Activated CD4-positive, CD25-positive, alpha-beta regulatory T cell (primary cell): ENCODE measurements at places on chromosomes 3 and 15.

- DNase-seq, result no peak
These were observed 294.9 kb upstream of the SGO1 start for GRCh38 chr3:20480786-20481365.

DNA sequence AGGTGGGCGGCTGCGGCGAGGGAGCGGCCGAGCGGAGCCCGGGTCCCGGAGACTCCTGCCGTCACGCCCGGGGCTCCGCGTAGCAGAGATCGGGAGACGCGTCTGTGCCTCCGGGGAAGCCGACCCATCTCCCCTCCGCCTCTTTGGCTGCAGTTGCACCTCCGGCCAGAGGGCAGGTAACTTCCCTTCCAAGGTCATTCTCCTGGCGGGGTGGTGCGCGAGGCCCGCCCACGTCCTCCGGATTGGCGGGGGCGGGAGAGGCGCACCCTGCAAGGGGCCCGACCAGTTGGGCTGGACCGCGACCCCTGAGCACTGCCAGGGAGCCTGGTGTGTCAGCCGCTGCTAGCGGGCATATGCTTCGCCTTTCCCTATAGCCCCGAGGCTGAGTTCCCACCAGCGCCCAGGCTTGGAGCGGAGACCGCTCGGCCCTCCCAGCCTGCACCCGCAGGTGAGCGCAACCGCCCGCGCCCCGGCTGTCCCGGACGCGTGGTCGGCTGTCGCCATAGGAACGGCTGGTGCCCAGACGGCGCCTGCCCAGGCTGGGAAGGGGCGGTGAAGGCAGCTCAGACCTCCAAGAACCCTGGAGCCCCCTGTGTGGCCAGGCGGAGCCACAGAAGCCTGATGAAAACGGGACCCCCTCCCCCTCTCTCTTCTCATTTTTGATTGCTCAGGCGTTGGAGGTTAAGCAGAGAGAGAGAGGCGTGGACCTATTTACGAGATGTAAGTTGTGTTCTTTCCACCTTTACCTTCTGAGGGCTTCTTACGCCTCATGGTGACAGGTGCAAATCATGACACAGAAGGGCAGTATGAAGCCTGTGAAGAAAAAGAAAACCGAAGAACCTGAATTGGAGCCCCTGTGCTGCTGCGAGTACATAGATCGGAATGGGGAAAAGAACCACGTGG lies 453 bp downstream of the ZDHHC23 start:
- DNase-seq, result peak; percentile 6

GRCh38 chr3:159534496-159534895 lies 454.1 kb upstream of the IL12A start:
- no peak for DNase-seq

GRCh38 chr3:13192471-13193213 lies 119.4 kb upstream of the IQSEC1 start:
- no peak for DNase-seq

- no peak for DNase-seq
These were observed 134.2 kb upstream of the ALCAM start for GRCh38 chr3:105232553-105232952.

- DNase-seq, result no peak
These were observed 39.5 kb downstream of the TCF12 start for GRCh38 chr15:56957812-56958406.

DNA sequence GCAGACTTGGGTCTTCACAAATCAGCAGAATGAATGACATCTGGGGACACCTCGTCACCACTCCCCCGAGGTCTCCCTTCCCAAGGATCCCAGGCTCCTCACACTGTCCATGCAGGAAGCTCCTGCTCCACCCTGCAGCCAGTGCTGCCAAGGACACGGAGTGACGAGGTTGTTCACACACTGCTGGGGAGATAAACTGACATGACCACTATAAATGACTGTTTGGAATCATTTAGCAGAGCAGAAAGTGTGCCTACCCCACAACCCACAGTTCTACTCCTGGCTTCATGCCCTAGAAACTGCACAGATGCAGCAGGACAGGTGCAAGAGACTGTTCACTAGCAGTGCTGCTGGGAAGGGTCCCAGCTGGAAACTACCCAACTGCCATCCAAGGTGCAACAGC lies 19.7 kb upstream of the PRSS50 start:
- DNase-seq, result no peak

DNA sequence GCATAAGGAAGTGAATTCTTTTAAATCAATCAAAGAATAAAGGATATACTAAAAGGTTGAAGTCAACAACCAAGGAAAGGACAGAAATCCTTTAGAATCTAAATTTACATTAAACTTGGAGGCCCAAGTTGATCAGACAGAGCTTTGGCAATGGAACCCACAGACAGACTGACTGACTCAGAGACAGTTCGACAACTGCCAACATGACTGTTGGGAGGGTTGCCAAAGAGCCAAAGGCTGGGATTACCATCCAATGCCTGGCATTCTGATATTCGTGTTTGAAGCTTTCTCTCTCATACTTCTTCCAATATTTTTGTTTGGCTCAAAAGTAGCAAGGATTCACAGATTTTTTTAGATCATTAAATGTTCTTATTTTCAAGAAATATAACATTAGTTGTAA lies 406.1 kb downstream of the PLCL2 start:
- DNase-seq, result no peak

- DNase-seq, result no peak
These were observed 146.7 kb downstream of the NR2E3 start for GRCh38 chr15:71957026-71957425.

DNA sequence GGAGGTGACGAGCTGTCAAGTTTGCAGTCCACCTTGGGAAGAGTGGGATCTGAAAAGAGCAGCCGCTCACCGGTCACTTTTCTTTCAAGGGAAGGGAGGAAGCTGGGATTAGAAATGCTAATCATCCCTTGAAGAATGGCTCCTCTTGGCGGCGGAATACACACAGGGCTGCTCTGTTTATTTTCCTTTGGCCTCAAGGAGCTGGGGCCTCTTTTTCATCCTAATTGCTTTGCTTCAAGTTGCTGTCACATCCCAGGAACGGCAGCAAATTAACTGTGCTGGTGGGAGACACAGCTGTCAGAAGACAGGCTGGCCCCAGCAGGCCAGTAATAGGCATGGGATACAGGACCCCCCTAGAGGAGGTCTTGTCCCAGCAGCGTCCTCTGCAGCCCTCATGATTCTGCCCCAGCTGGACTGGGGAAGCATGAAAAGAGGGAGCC lies 6.7 kb downstream of the KBTBD13 start:
- DNase-seq, result no peak

- DNase-seq, result no peak
These were observed 40.6 kb upstream of the SEC22A start for GRCh38 chr3:123161167-123161566.

DNA sequence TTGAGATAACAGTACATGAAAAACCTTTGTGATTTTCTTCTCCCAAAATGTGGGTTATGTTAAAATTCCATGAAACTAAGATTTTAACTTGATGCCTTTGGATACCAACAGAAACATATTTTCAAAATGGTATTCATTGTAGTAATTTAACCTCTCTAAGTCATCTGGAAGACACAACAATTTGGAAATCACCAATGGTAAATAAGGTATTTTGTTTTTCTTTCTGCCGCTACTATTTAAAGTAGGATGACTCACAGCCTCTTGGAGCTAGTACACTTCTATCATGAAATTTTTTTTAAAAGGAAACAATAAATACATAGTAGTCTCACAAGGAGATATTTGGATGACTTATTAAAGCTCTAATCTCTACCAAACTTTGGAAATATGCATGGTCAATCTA lies 291.6 kb upstream of the VEPH1 start:
- no peak for DNase-seq

GRCh38 chr15:69780981-69781380 lies 316.7 kb downstream of the TLE3 start:
- no peak for DNase-seq

- no peak for DNase-seq
These were observed 5.9 kb upstream of the FAM3D start for GRCh38 chr3:58672451-58672850.

- no peak for DNase-seq
These were observed 64.8 kb upstream of the CLSTN2 start for GRCh38 chr3:139870000-139870675.

- DNase-seq, result no peak
These were observed 30.2 kb downstream of the KCNAB1 start for GRCh38 chr3:156150434-156151066.

- peak; percentile 48 for DNase-seq
These were observed at the start of gene YEATS2 for GRCh38 chr3:183697610-183698317. TSS of gene YEATS2 (plus strand) at chr3:183697797. CDS start at chr3:183715163, 17,366 bp downstream.

- DNase-seq, result no peak
These were observed 12.6 kb upstream of the PLCL2 start for GRCh38 chr3:16871915-16872842.

DNA sequence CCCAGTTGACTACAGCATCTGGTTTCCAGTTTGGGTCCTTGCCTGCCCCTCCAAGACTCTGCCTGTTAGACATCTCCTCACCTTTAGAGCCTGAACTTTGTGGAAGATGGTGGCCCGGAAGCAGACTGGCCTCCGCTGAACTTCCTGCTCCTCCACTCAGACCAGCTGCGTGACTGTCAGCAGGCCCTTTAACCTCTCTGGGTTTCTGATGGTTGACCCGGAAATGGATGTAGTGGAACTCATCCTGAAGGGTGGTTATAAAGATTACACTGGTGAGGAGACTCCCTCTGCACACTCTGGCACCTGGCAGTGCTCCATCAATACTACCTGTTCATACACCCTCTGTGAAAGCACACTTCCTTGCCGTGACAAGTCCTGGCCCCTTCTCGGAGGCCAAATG lies 151.9 kb upstream of the TLE3 start:
- DNase-seq, result no peak

DNA sequence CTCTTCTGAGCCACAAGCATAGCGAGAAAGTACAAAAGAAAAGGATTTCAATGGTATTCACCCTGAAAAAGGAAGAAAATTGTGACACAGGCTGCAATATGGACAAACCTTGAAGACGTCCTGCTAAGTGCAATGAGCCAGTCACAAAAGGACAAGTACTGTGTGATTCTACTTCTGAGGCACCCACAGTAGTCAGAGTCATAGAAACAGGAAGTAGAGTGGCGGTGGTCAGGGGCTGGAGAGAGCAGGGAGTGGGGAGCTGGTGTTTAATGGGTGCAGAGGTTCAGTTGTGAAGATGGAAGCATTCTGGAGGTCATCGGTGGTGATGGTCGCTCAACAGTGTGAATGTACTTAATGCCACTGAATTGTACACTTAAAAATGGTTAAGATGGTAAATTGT lies 180.5 kb downstream of the APBA2 start:
- DNase-seq, result no peak

DNA sequence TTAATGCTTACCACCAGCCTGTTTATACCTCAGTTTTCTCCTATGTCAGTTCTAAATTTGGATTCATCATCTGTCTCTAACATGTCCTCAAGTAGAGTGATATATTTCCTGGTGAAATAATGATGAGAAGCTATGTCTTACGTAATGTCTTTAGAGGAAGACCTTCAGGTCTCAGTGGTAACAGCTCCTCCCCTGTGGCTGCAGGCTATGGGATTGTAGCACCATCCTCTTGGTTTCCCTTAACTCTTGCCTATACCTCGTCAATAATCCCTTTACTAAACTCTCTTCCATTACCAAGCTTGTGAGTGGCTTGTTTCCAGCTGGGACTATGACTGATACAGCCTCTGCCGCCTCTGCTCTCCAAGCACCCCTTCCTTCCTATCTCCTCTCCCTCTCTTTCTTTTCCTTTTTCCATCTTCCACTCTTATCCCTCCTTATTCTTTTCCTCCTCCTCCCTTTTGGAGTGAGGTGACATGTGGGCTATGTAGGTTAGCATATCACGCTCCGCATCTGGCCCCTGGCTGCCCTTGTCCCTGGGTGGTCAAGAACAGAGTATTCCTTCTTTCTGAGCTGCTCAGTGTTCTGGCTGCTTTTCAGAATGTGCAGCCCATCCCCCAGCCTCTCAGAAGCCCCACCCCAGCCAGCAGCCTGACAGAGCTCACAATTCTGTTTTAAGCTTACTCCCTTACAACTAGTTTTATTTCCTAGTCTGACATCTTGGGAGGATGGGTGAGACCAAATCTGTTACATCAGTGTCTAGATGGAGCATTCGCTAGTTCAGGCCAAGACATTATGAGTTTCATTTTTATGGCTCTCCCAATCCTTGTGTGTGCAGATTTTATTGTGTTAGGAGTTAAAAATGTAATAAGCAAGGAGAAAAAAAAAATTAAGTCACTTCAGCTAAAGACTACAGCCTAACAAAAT lies 75.0 kb upstream of the RNU6-1 start:
- DNase-seq, result no peak

- DNase-seq, result no peak
These were observed 541.0 kb upstream of the NAALADL2 start for GRCh38 chr3:174318181-174318580.

- no peak for DNase-seq
These were observed 221.7 kb upstream of the TLE3 start for GRCh38 chr15:70319466-70319865.

DNA sequence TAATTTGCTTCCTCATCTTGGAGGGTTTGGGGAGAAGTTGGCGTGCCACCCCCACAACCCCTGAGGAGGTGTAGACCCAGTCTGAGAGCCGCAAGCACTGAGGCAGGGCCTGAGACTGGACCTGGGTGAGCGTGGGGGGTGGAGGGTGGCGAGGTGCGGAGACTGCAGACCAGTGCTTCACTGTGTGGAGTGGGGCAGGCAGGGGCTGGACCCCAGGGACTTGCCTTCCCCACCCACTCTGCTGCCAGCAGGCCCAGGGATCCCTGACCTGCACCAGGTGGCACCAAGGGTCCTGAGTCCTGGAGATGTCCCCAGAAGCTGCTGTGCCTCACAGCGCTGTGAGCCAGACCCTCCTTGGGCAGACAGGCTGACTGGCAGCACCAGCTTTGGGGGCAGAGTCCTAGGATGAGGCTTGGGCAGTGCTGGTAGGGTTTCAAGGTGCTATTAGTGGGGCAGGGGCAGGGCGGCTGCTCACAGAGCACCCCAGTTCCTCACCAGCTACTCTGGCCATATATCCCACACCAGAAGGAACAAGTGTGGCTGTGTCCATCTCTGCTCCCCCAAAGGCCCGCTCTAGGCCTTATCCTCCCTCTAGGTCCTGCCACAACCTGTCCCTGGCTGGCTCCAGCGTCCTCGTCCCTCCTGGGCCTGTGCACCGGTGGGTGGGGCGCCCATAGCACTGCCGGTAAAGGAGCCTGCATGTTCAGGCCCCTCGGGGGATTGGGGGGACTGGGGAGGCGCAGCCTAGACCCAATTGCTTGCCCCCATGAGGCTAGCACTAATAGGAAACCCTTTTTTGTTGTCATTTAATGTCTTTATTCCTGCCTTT lies 11.8 kb downstream of the ZBTB47 start:
- no peak for DNase-seq

- no peak for DNase-seq
These were observed 2.7 kb downstream of the KY start for GRCh38 chr3:134647902-134648760.

DNA sequence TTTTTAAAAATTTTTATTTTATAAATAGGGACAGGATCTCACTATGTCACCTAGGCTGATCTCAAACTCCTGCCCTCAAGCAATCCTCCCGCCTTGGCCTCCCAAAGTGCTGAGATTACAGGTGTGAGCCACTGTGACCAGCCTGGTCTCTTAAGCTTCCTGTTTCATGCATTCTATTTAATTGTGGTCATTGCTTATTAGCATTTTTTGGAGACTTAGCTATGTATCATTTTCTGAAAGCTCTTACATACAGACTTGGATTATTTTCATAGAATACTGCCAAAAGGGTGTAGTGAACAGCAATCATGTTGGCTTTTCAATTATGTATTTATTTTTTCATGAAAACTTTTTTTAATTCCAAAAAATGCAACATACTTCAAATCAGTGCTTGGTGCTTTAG lies 51.5 kb upstream of the DCUN1D1 start:
- no peak for DNase-seq
